Amniotic epithelial cell (primary cell): ENCODE measurements at places on chromosomes 6 and 20.

DNA sequence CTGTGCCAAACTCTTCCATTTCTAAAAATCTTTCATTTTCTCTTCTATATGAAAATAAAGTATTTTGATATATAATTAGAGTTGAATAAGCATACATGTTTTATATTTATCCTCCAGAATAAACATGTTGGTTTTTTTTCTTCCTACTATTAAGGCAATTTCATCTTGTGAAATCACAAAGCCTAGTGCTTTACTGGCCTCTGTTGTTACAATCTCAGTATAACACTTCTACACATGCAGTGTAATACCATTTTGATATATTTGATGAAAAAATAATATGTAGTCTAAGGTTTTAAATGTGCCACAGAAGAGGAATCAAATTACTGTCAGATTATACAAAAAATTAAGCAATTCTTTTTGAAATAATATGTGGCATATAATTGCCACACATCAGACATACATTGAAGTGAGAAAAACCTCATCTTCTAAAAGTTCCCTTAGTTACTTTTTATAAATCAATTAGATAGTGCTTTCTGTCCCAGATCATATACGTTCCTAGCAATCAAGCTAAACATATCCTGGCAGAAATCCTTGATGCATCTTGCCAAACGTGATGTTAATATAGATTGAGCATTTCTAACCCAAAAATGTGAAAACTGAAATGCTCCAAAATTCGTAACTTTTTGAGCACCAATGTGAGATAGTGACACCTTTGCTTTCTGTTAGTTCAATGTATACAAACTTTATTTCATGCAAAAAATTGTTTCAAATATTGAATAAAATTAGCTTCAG lies 225.1 kb upstream of the MANEA start:
- DNase-seq: no peak

DNA sequence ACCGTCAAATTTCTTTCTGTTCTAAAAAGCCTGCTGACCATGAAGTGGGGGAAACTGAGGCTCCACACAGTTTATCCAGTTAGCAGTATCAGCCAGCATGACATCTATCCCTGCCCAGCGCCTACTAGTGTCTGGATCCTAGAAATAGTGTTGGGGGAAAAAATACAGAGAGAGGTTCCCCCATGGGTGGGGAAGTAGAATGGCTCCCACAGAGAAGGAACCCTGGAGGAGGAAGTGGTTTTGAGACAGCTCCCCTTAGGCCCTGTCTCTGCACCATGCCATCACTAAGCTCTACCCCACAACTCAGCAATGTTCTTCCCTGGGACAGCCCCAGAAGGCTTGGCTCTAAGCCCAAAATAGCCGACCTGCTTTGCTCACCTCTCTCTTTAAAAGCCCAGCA lies 153.4 kb downstream of the MBOAT1 start:
- no peak for DNase-seq

GRCh38 chr6:105320765-105321164 lies 82.1 kb downstream of the PREP start:
- no peak for DNase-seq

- no peak for DNase-seq
These were observed 4.6 kb downstream of the POU3F2 start for GRCh38 chr6:98838975-98839374.

DNA sequence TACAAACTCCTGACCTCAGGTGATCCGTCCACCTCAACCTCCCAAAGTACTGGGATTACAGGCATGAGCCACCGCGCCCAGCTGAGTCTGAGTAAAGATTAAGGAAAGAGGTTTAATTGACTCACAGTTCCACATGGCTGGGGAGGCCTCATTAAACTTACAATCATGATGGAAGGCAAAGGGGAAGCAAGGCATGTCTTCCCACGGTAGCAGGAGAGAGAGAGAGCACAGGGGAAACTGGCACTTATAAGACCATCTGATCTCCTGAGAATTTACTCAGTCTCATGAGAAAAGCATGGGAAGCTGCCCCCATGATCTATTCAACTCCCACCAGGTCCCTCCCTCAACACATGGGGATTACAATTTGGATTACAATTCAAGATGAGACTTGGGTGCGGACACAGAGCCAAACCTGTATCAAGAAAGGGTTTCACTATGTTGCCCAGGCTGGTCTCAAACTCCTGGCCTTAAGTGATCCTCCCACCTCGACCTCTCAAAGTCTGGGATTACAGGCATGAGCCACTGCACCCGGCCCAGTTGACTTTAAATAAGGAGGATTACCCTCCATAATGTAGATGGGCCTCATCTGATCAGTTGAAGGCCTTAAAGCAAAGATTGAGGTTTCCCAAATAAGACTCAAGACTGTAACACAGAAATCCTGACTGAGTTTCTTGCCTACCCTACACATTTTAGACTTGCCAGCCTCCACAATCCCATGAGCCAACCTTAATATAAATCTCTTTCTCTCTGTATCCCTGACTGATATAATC lies 13.1 kb upstream of the PEX7 start:
- no peak for DNase-seq

DNA sequence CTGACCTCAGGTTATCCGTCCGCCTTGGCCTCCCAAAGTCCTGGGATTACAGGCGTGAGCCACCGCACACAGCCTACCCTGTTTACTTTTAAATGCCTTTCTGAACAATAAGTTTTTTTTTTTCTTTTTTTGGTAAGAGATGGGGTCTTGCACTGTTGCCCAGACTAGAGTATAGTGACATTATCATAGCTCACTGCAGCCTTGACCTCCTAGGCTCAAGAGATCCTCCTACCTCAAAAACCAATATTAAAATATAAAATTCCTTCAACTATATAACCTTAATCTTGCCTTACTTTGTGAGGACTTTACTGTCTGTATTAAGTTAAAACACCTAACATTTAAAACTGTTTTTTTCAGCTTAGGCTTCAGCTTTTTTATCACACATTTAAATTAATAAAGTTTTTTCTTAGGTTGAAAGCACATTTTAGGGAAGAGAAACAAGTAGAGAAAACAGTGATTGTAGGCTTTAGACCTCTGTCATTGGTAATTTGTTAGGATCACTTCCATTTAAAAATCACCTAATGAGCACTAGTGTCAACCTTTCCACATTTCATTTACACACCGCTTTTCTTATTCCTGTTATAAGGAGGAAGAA lies 2.9 kb downstream of the UBR2 start:
- DNase-seq: no peak

GRCh38 chr20:7146552-7147219 lies 379.2 kb downstream of the BMP2 start:
- no peak for DNase-seq

DNA sequence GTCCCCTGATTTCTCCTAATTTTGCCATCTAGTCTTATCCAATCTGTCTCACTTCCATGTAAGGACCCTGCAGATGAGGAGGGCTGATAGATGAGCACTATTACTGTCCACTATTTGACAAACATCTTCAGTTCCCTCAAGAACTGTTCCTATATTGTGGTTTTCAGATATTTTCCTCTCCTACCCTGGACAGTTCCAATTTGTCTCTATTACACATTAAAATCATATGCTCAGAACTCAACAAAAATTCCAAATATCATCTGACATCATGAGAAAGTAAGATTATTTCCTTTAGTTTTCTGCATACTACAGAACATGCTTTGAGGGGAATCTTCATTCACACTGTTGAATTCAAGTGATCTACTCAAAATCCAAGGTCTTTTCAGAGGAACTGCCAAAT lies 265.6 kb upstream of the ARID1B start:
- DNase-seq: no peak

- DNase-seq: no peak
These were observed 1.1 kb upstream of the NCOA3 start for GRCh38 chr20:47500554-47500953.
